ENCODE measurements at places on chromosomes 11 and 22.

DNA sequence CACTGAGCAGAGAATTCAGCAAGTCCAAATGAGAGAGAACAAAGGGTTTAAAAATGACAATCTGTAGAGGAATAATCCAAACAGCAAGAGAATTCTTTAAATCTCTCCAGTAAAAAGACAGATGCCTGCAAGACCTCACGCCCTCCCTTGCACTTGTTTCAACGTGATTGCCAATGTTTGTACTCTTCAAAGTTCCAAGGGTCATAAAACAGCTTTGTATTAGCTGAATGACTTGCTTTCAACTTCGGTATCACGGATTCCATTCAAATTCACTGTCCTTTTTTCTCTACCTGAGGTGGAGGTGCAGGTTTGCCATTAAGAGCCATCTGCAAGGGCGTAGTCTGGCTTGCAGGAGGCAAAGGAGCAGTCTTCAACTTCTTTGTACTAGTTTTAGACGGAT, 41.1 kb upstream of the CHRNA10 start:
- no peak for DNase-seq

DNA sequence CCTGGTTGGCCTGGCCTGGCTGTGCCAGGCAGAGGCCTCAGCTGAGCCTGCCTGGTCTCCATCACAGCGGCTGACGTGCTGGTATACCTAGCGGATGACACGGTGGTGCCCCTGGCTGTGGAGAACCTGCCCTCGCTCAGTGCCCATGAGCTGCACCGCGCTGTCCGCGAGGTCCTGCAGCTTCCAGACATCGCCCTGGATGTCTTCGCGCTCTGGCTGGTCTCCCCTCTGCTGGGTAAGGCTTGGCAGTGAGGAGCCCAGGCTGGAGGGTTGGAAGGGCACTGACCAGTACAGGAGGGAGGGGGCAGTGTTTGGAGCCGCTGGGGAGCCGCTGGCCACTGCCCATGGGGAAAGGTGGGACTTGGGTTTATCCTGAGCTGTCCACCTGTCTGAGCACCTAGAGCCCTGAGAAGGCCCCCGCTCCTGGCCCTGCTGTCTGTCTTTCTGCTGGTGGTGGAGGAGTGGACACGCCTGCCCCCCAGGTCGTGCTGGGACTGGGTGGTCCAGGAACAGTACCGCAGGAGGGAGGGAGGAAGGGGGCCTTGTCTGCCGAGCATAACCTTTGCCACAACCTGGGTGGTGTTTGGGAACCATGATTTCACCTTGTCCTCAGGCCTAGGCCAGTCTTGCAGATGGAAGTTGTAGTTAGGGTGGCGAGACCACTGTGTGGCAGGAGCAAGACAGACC, 3.0 kb downstream of the FRMD8 start:
- DNase-seq = no peak

- DNase-seq = peak; percentile 41
These were observed 24.0 kb downstream of the SWAP70 start for GRCh38 chr11:9687711-9688477.

GRCh38 chr11:122724520-122724919, 69.0 kb downstream of the UBASH3B start:
- no peak for DNase-seq

DNA sequence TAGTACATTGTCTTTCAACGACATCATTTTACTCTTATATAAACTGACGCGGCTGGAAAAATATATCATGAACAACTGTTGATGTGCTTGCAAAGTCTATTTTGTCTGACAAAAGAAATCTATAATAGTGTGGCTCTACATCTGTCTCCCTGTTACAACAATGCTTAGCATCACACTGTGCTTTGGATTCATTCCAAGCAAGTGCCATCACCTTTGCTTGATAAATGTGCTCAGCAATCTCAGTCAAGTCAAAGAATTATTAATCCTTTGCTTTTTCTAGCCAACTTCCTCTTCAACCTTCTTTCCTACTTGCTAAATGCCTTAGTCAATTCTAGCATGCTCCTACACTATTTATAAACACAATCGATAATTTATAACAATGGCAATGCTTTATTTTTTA, 140.5 kb downstream of the FCHSD2 start:
- DNase-seq = no peak

DNA sequence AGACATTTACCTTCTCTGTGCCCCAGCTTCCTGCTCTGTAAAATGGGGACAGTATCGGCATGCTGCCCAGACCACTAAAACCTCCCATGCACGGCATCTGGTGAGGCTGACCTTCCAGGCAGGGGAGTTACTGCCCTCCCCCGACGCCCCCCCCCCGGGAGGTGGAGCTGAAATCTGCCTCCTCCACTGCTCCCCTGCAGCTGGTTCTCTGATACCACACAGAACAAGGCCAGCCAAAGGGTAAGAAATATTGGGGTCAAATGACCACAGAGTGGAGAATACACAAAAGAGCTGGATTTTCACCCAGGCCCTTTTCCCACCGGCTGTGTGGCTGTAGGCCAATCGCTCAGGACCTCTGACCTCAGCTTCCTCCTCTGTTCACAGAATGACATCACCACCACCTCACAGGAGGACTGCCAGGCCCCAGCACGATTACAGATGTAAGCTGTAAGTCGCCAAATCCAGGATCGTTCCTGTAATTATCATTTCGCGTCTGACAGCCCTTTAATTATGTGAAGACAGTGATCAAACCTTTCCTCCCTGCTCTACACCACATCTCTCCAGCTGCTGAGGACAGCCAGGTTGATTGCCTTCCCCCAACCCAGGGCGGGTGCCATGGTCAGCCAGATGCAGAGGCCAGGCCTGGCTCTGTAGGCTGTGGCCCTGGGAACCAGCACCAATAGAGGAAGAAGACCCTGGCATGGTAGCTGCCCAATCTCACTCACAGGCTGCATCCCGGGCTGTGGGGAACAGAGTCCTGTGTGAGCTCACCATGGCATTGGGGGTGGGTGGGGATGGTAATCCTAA, 35.7 kb upstream of the KLHL35 start:
- DNase-seq = no peak

DNA sequence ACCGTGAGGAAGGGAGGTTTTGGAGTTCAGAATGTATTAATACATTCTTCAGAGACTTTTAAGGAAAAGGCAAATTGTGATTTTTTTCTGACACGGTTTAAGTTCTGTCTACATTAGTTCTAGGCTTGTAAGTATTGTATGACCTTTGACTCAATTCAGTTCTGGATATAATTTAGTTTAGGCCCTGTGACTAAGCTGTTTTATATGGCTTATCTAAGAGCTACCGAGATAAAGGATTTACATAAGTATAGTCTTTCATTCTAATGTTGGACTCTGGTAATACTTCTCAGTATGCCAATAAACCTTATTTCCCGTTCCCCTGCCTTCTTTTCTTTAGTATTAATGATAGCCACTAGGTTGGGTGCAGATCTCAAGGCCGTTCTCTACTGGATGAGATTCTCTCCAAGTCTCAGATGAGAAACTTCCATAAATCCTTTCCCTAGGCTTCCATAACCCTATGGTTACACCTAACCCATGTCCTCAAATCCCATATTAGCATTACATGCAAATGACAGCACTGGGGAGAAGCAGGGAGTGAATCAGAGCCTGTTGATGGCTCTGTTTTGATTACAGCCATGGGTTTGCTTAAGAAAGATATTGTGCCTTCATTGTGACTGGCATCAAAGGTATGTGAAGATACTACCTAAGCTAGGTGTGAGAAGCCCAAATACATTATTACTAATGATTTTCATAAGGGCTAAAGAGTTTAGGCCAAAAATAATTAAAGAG, 38.7 kb downstream of the BARX2 start:
- no peak for DNase-seq

- DNase-seq = no peak
These were observed 237.6 kb downstream of the ETS1 start for GRCh38 chr11:128349650-128350299.

DNA sequence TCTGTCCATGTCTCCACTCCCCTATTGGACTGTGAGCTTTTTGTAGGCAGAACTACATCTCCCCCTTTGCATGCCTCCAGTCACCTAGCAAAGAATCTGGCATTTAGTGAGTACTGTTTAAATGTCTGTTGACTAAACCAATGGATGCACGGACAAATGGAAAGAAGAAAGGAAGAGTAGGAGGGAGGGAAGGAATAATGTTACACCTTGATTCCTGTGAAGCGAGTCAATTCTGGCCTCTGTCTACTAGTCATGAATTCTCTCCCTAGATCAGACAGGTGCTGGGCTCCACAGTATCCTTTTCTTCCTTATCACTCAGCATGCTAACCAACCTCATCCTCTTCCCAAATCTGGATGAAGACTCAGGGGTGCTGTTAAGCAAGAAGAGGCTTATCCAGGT, 33.6 kb downstream of the GALNT18 start:
- DNase-seq = no peak

DNA sequence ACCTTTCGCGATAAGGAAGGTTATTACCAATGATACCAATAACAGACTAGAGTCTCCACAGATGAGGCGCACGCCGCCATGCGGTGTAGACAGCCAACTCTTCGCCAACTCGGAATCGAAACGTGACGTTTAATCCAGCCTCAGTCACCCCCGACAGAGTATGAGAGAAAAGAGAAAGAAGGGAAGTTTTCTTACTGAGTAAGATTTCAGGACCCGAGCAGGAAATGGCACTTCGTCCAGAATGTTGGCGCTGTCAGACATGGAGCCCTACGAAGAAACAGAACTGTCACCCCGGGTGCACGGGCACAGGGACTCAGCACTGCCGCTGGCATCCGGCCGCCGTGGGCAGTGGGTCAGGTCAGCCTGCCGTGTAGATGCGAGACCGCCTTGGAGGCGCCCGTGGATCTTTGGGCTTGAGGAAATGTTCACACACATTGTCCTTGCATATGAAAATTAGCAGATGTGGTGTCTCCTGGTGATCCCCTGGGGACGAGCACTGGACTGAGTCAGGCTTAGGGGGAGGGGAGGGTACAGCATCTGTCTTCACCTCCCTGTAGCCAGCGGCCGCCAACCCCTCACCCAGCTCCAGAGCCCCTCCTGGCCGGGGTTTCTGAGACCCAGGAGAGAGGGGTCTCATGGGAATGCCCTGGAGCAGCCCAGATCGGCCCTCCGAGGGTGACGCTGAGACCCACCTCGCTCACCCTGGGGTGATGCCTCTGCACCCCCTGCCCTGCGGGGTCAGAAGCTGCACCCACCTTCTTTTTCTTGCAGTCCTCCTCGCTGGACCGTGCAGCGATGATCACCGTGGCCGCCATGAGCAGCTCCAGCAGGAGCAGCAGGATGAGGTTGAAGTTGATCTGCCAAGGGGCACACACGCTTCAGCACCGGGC, 8.3 kb downstream of the MLC1 start:
- DNase-seq = no peak

- no peak for DNase-seq
These were observed 64.6 kb downstream of the SERGEF start for GRCh38 chr11:17948296-17948695.

- DNase-seq = peak; percentile 62
These were observed 85.0 kb downstream of the CHST1 start for GRCh38 chr11:45580399-45580798.

DNA sequence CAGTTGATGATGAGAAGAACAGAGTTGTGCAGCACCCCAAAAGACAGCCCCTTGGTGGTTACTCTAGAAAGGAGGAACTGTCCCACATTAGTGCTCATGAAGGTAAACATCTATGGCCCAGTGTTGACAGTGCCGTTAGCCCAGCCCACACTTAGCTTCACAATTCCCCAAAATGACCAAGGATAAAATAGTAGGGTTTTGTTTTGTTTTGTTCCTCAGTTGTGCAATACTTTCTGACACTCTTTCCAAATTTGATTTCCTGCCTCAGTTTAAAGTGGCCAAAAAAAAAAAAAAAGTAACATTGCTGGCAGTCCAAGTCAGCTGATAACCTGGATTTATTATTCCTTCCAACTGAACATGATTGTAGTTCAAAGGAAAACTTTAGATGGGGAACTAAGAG, 269.4 kb downstream of the TMEM135 start:
- no peak for DNase-seq

DNA sequence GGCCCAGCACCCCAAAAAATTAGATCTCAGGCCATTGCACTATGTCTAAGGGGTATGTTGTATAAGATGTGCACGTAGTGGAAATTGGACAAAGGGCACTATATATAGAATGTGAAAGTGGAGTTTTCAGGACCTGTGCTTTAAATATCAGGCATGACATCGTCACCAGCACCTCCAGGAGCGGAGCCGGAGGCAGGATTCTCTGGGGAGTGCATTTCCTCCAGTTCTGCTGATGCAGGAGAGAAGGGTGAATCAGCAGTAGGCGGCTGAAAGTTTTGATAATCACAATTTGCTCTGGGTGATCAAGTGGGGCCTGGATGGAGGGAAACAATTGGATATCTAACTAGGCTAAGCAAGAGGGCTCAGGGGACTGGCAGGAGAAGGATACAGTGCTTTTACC, 69.1 kb upstream of the NTM start:
- DNase-seq = no peak

DNA sequence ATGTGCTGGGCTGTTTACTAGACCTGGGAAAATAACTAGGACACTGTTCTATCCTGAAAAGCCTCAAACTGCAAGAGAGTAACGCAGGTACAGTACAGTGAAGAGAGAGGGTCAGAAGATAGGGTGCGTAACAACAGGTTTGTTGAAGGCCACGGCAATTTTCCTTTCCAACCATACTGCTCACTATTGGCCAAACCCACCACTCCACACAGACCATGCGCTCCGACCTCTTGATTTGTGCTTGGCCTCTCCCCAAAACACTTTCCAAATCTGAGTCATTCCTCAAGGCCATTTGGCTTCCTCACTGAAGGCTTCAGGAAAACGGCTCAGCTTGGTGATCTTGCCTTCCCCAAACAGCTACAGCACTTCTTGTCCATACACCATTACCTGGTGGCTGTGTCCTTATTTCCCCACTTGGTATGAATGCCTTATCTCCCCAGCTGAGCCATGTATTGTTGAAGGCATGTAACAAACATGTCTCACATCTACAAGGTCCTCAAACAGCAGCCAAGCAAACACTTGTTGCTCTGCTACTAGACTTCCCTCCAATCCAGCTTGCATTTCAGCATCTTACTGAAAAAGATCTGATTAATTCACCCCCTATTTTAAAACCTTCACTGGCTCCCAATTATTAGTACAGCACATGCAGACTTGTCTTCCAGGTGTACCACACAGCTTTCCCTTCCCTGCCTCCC, 40.9 kb downstream of the TCF20 start:
- DNase-seq = no peak

DNA sequence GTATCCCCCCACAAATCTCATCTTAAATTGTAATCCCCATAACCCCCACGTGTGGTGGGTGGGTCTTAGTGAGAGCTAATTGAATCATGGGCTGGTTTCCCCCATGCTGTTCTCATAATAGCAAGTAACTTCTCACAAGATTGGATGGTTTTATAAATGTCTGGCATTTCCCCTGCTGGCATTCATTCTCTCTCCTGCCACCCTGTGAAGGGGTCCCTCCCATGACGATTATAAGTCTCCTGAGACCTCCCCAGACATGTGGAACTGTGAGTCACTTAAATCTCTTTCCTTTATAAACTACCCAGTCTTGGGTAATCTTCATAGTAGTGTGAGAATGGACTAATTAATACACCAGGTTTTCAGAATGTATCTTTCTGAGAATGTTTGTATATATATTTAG, 1159.4 kb downstream of the FAM181B start:
- DNase-seq = no peak

All from mesothelial cell of epicardium (in vitro differentiated cells).